Cerebellar cortex (tissue), 1 donor: ENCODE measurements at places on chromosomes 2 and 18.

DNA sequence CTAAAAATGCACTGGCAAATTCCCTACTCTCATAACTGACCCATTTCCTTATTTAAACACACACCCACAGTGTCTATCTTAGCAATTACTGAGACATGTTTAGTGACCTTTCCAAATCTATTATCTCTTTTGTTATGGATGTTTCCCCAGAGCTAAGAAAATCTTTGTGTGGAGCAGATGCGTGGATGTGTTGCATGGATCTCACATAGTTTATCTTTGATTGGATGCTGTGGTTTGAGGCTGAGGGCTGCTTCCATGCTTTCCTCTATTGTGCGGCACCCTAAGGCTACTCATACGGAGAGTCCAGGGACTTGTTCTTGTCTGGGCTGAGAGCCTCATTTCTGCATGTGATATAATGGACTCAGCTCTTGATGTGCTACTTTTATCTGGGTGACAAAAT lies 4.7 kb downstream of the ANKZF1 start:
- DNase-seq: no peak

- DNase-seq: no peak
These were observed 18.4 kb downstream of the RIOK3 start for GRCh38 chr18:23471486-23471885.

DNA sequence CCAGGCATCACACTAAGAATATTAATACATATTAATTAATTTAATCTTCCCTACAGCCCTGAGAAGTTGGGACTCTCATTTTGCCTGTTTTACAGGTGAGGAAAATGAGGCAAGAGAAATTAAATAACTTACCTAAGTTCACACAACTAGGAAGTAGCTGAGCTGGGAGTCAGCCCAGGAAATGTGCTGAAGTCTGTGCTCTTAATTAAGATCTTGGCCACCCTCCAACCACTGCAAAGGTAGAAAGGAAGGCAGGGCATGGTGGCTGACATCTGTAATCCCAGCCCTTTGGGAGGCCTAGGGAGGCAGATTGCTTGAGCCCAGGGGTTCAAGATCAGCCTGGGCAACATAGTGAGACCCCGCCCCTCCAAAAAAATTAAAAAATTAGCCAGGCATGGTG lies 12.9 kb upstream of the MGAT4A start:
- peak; percentile 34 for DNase-seq

GRCh38 chr18:69845593-69846506 lies 101.8 kb downstream of the CD226 start:
- peak; percentile 76 for DNase-seq

DNA sequence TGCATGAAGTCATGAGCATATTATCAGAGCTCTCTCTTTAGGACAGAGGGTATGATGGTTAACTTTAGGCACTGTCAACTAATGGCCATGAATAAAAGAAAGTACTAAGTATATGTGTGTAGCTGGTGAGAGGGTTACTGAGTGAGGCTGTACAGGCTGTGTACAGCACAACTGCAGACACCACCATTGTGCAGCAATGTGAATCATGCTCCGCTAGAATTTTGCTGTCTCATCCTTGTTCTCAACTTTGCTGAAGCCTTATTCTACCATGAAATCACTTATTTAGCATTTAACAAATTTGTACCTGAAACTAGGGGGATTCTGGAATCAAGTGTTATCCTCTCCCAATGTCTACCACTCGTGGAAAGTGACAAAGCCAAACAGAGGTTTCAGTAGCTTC lies 414.9 kb downstream of the PLCL1 start:
- DNase-seq: no peak

DNA sequence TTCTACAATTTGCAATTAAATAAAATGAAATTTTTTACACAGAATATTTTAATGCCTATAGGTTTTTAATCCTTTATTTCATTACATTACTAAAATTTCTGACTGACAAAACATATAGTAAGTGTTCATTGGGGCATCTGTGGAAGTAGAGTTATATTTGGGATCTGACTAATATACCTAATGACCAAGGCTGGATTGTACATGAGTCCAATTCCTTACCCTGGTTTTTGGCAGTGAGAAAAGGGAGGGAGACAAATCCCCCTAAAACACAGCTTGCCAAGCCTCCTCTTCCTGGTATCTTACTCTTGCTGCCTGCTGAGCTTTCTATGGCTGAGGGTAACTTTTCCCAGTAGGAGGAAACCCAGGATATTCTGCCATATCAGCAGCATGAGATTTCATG lies 149.4 kb upstream of the CDH20 start:
- no peak for DNase-seq

DNA sequence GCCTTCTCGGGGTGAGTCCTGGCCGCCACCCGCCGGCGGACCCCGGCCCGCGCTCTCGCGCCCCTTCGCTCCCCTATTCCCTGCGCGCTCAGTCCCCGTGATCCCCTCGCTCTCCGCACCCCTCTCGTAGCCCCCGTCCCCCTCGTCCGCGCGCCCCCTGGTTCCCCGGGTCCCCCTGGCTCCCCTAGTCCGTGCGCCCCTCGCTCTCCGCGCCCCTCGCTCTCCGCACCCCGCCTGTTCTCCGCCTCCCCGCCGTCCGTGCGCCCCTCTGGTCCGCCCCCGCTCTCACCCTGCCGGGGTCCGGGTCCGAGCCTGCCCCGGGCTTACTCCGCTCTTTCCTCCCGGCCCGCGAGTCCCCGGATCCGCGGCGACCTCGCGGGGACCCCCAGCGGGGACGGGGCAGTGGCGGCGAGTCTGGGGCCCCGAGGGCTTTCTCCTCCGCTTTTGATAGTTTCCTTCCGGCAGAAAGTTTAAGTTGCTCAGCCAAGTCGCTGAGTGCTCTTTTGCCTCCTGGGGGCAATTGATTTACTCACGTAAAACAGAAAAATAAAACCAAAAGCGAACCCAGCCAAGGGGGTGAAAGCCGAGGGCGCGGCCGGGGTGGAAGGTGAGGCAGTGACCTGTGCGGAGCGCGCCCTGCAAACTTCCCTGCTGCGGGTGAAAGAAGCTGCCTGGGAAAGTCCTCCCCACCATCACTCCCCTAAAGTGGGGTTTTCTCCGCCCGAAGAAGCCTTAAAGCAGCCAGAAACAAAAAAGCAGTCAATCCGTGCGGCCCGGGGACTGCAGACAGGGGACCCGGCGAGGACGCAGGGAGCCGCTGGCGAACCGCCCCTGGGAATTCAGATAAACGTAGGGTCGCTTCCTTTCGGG lies 568 bp downstream of the RAB31 start:
- no peak for DNase-seq

- no peak for DNase-seq
These were observed 22.2 kb downstream of the XRCC5 start for GRCh38 chr2:216131175-216131926.

DNA sequence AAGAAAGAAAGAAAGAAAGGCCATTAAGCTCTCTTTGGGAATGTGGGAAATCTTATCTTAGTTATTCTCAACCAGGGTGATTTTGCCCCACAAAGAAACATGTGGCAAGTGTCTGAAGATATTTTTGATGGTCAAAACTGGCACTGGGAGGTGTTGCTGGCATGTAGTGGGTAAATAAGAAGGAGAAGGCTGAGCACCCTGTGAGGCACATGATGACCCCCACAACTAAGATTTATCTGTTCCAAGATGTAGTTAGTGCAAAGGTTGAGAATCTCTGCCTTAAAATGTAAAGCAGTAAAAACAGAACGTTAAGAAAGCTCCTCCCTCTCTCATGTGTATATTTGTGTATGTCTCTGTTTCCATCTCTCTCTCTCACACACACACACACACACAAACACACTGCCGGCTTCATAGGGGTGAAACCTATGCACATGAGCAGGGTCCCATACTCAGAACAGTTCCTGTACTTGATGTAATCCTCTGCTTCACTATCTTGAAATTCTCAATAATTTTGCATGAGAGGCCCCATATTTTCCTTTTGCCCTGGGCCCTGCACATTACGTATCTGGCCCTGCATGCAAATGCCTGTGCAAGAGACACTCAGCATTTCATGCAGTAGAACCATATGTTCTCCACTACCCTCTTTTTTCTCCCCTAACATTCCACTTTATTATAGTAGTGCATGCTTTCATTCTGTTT lies 94.3 kb downstream of the MREG start:
- no peak for DNase-seq

GRCh38 chr2:97718942-97719341 lies 5.6 kb downstream of the ZAP70 start:
- DNase-seq: no peak

GRCh38 chr2:85578243-85579180 lies 1.1 kb downstream of the VAMP8 start:
- no peak for DNase-seq

DNA sequence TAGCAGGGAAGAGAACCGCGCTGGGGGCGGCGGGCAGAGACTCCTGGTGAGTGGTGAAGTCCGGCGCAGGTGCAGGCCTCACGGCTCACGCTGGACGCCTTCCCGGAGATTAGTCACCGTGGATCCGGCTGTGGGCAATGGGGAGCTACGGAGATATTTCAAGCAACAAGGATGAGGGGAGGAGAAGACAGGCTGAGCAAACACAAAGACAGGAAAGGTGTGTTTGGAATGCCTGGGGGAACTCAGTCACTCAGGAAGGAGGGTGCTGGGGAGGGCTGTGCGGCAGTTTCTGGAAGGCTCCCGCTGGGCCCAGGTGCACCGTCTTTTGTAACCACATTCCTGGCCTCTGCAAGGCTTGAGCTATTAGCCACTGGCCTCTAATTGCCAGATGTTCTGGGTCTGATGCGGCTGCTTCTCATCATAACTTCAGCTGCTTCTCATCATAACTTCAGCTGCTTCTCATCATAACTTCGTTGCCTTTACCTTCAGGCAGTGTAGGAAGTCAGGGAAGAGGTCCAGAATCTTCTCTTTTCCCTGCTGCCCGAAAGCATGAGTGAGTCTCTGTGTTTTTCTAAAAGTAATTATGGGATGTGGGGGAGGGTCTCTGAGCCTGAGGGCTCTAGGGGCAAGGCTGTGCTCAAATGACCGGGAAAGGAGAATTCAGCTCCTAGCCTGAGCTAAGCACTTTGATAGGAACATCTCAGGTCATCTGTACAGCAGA lies 118.9 kb downstream of the PXDN start:
- no peak for DNase-seq

GRCh38 chr2:129118296-129118695 lies 799.6 kb upstream of the HS6ST1 start:
- DNase-seq: no peak

GRCh38 chr18:39235118-39235719 lies 1669.6 kb upstream of the CELF4 start:
- no peak for DNase-seq

- no peak for DNase-seq
These were observed 63.4 kb upstream of the OTOS start for GRCh38 chr2:240203788-240204270.

DNA sequence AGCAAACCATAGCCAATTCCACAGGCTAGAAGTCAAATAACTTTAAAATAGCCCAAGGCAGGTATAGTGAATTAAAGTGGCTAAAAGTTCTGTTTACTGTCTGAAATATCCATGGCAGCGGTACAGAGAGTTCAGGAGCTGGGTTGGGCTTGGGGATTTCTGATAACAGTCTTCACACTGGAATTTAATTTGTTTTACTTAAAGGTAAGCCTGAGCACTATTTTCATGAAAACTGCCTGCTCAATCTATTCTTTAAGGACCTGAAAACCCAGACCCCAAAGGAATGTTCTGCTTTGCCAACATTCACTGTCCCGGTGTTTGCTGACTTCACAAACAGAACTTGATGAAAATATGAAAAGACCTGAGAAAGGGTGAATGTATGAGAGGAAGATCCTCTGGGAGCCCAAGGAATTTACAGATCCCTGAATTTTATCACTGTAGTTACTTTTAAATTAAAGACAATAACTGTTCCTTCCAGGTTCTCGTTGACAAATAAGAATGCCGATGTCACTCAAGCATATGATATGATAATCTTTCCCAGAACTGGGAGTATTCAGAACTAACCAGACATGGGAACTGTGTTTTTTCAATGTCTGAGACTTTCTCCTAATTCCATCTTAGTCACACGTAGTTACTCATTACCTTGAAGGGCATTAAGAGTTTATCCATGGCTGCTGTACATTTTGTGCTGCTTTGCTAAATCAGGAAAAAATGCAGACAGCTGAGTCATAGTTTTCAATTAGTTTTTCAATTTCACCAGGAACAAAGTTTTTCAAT lies 28.3 kb upstream of the ITGB6 start:
- DNase-seq: no peak

DNA sequence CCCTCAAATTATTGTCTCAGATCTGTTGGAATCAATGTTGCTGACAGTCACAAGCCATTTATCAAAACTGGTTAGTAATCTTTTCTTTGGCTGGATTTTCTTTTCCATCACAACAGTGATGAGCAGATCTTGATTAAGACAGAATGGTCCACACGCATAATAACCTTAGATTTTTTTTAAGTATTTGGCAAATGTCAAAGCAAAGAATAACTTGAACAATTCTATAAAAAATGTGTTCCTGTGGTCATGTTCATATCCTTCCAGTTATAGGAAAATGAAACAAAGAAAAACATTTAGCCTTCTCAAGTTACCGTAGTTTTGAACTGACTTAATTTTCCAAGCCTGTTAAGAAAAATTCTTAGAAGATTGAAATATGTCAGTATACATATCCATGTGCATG lies 659.9 kb upstream of the ID2 start:
- DNase-seq: no peak

DNA sequence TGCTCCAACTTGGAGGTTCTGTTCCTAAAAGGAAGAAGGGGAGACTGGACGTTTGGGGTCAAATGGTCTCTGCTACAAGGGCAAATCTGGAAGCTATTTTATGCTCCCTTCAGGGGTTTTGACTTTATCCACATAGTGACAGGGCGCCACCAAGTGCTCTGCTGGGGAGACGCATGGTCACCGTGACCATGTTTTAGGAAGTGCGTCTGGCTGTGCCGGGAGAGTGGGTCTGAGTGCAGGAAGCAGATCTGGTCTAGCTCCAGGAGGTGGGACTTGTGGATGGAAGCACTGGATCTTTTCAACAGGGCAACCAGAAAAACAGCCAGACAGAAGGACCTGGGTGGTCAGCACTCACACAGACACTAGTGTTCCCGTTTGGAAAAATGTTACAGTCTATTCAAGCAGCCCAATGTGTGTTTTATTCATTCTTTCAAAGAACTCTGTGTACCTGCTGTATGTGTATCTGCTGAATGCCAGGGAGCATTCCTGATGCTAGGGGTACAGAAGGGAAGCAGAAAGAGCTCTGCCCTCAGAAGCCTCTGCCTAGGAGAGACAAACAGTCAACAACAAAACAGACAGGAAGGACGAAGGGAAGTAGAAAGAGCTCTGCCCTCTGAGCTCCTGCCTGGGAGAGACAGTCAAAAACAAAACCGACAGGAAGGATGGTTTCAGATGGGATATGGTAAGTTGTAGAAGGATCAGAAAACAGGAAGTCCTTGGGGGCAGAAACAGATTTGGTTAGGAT lies 14.3 kb downstream of the IMPA2 start:
- DNase-seq: peak; percentile 57

- no peak for DNase-seq
These were observed 2.6 kb downstream of the MAB21L4 start for GRCh38 chr2:240893363-240893844.

- DNase-seq: no peak
These were observed 14.4 kb upstream of the ZFP36L2 start for GRCh38 chr2:43240766-43241150.

DNA sequence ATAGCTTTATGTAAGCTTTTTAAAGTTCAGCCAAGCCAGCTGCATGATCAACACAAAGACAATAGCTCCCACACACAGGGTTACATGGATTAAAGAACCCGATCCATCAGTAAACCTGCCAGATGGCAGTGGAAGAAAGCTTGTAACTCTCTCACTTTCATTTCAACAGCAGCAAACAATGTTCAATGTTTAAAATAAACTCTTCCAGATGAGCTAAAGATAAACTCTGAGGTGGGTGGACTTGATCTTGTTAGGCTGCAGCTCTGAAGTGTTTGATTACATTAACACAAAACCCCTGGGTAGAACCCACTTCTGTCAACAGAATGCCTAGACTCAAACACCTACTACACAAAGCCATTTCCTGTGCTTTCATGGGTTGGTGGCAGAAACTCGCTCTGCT lies 13.9 kb downstream of the RDH14 start:
- no peak for DNase-seq
